Uterus (tissue), 4 donors: ENCODE measurements at places on chromosomes 3 and 15.

GRCh38 chr15:86842199-86842598 is 762.5 kb downstream of the AGBL1 start:
- no peak for DNase-seq

- DNase-seq = no peak
These were observed 289.1 kb upstream of the MCTP2 start for GRCh38 chr15:93942269-93942694.

DNA sequence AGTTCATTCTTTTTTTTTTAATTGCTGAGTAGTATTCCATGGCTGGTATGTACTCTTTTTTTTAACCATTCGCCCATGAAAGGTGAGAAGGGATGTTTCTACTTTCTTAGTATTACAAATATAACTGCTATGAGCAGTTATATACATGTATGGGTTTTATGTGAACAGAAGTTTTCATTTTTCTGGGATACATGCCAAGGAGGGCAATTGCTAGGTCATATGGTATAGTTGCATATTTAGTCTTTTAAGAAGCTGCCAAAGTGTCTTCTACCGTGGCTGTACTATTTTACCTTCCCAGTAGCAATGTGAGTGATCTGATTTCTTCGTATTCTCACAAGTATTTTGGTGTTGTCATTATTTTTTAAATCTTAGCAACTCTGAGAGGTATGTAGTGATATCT is 11.2 kb upstream of the KLHL40 start:
- no peak for DNase-seq

DNA sequence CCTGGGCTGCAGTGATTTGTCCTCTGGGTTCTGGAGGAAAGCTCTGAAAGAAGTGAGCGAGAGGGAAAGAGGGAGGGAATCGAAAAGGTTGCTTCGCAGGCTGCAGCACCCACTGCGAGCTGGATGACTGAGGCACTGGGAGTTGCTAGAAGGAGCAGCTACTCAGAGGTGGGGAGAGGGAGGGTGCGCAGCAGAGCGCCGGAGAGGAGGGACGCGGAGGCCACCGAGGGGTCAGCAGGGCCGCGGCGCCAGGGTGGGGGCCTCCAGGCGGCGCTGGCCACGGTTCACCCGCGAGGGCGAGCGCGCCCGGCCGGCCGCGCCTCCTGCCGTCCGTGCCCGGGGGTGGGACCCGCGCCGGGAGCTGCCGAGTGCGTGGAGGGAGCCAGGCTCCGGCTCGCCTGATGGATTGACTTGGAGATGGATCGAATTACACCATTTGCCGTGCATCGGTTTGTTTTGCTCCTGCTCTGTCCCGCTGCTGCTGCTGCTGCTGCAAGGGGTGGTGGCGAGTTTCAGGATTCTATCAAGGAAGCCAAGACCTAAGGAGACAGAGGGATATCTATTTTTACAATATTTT is at the start of gene SEMA6D:
TSS of gene SEMA6D (plus strand) at position 470 of the 577 bp plus-strand sequence. CDS start 42,294 bp downstream, outside the sequence.
- DNase-seq = peak; percentile 43

- peak; percentile 78 for DNase-seq
These were observed 70.0 kb upstream of the ABHD2 start for GRCh38 chr15:89018207-89018606.

- no peak for DNase-seq
These were observed 18.5 kb downstream of the PAK2 start for GRCh38 chr3:196757876-196758739.

DNA sequence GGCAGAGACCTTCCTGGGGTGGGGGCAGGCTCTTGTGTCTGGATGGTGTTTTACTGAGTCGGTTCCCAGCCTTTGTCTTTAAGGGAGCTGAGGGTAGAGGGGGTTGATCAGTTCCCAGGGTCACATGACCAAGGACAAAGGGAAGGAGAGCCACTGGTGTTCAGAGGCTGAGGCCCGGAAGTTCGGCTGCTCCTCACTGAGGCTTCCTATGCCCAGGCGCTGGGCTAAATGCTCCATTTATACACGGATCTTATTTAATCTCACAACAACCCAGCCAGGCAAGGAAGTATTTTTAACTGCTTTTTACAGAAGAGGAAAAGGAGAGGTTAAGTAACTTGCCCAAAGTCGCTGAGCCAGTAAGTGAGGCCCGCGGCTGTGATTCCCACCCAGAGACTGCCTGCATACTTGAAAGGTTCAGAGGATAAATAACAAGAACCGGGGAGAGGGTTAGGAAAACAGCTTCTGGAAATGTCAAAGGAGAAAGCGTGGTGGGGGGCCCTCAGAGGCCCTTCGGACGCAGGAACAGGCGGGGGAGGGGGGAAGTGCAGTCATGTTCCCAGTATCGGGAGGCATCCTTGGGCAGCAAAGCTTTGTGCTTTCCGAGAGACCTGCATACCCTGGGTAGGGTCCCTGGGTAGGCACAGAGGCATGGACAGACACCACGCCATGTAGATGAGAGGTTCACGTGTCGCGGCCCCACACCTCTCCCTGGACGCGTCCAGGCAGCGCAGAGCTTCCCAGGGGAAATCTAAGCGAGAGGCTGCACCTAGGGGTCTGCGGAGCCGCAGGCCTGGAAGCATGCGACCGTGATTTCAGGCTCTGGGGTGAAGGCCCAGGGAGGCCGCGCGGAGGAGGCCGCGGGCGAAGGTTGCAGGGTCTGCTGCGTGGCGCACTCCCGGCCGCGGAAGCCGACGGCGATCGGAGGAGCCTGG is 21.3 kb downstream of the EPHB3 start:
- DNase-seq = no peak

DNA sequence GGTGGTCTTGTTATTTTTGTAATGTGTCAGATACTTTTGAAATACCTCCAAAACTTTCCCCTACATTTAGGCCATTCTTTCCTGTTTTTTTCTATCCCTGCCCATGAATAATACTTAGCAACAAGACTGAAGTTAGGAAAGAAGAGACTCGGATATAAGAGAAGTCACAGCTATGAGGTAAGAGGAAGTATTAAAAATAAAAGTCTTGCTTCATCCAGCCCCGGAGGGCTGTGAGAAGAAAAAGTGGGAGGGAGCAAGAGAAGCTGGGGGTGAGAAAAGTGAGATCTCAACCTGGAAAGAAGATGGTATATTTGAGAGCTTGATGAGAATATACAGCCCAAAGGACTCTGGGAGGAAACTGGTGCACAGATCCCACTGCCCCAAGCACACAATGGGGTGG is 213.5 kb upstream of the CDIN1 start:
- DNase-seq = no peak

DNA sequence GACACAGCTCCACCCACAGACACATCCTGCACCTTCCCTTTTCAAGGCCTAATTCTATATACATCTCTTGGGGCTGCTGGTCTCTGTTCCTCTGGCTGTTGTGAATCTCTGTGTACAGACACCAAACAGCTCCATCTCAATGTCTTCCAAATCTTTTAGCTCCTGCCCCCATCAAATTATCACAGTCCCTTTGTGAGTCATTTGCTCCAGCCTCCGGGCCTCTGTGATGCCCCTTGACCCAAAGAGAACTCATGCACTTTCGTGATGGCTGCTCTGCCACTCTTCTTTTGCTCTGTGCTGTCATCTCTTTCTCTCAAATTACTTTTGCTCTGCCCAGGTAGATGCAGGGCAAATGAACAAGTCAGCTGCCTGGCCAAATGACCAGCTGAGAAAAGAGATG is 369.0 kb upstream of the CDIN1 start:
- DNase-seq = no peak

DNA sequence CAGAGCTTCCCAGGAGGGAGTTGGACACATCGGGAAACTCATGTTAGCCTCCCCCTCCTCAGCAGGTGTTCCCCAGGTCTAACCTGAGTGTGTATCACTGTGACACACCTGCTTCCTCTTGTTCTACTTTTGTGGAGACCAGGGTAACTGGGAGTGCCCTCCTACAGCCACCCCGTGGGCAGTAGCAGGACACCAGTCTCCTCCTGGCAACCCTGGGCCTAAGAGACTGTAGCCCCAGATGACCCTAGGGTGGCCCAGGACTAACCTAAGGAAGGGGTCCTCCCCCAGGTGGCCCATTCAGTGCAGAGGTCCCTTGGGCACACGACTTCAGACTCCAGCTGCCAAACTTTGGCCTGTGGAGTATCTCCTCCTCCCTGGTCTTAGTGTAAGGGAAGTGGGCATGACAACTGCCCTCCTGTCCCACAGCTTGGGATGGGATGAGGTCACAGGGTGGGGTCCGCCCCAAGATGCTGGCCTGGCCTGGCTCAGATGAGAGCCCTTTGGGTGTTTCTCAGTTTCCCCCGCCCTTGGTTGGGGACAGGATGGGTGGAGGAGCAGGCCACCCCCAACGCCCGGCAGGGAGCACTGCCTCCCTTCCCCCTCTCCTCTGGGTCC is 4.8 kb downstream of the CSK start:
- DNase-seq = no peak

DNA sequence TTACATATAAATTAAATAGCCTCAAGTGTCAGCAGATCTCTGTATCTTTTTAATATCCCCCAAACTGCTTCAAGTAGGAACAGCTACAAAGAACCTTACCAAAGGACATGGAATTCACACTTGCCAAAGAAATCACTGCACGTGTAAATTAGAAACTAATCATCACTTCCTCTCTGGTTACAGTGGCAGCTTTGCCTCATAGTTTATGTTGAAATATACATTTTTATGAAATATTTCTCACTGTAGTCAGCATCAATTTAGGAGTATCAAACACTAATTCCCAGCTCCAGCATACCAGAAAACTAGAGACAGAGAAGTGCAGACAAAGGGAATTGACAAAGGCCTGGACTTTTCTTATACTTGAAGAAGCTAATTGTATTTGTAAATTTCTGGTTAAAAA is 260.9 kb downstream of the TIGIT start:
- no peak for DNase-seq

- DNase-seq = no peak
These were observed 91.0 kb downstream of the TPRG1 start for GRCh38 chr3:189262746-189263145.
